ENCODE measurements at places on chromosomes 5 and 9. TPM values are rescaled to one million over a fixed set of nuclear protein-coding genes. Genes with fewer than 3 reads are reported as not detected.

DNA sequence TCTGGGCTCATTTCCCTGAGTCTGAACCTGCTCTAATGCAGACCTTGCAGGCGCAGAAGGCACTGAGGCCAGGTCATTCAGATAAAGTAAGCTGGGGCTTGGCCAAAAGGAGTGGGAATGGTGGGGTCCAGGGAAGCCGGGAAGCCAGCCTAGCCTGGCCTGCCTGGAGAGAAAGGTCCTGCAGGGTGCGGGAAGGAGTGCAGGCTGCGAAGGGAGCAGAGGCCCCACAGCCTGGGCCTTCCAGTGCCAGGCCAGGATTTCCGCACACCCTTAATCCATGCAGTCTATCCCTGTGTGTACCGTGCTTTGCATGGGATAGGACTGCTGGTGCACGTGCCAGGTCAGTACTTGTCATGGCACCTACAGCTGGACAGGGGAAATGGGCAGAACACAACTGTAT lies 3.6 kb upstream of the STING1 start:
- no peak for DNase-seq

RNF183 gene
- not detected for total RNA-seq

PTGES gene
- 0.47 TPM for total RNA-seq

GGTA1 gene
- 0.87 TPM for total RNA-seq

DNA sequence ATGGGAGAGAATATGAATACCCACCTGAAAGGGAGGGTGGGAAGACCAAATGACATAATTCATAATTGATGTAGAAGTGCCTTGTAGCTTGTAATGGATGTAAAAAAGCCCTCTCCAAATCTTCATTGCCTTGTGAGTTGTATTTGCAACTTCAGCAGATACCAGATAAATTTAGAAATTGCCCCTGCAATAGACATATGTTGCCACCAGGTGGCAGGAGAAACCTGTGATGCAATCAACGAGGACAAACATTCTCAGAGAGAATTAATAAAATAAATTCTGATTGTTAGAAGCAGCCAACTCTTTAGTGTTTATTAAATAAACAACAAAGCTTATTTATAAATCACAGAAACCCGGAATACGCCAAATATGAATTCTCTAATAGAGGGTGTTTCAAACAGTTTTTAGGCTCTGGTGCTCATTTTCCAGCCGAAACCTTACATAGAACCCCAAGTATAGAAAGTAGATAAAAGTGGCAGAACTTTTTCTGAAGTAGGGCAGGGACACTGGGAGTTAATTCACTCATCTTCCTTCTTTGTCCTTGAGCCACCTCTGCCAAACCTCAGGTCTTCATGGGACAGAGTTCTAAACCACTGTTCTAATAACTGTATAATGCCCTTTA lies 147.8 kb downstream of the TMEM38B start:
- DNase-seq, result no peak

RASEF gene
- total RNA-seq, result not detected

DNA sequence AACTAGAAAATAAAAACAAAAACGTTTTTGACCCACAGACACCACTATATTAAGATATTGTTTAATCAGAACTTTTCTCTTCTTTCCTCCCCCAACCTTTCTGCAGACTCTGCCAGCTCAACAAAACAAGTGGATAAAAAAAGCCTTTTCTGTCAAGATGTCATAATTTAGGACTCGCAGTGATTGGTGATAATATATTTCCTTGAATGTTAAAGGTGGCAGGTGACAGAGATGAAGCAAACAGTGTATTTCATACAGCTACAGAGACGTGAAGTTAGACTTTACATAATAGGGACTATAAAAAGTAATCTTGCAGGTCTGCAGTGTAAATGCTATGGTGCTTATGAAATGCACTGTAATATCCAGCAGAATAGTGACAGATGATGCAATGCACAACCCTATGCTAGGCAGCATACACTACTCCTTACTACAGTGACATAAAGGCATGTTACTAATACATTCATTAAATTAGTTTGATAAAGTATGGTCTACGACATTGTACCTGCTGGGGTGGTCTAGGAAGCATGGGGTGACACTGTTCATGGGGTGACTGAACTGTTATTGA lies 326.7 kb upstream of the GRAMD2B start:
- DNase-seq, result no peak

Data from natural killer cell (primary cell).